Activated T-cell treated with anti-CD3 and anti-CD28 coated beads, Interleukin-2, amount 50 U/mL, for 72 hours (primary cell): ENCODE measurements at places on chromosomes 1 and 21. TPM values are rescaled to one million over a fixed set of nuclear protein-coding genes. Genes with fewer than 3 reads are reported as not detected.

SLAMF6 gene
- total RNA-seq: 41.6 TPM

CXADR gene
- 0.23 TPM for total RNA-seq

GRCh38 chr1:29266912-29267311 is 30.6 kb downstream of the PTPRU start:
- no peak for DNase-seq

- DNase-seq: no peak
These were observed 155.1 kb downstream of the DYRK1A start for GRCh38 chr21:37521658-37522057.

PDC gene
- not detected for total RNA-seq

- DNase-seq: peak; percentile 32
These were observed 130.4 kb downstream of the HS2ST1 start for GRCh38 chr1:87044840-87045239.

GRCh38 chr1:247211339-247211738 is 39.5 kb upstream of the ZNF124 start:
- no peak for DNase-seq

DR1 gene
- 86.2 TPM for total RNA-seq

GRCh38 chr1:233251201-233251720 is 44.3 kb downstream of the PCNX2 start:
- no peak for DNase-seq

DNA sequence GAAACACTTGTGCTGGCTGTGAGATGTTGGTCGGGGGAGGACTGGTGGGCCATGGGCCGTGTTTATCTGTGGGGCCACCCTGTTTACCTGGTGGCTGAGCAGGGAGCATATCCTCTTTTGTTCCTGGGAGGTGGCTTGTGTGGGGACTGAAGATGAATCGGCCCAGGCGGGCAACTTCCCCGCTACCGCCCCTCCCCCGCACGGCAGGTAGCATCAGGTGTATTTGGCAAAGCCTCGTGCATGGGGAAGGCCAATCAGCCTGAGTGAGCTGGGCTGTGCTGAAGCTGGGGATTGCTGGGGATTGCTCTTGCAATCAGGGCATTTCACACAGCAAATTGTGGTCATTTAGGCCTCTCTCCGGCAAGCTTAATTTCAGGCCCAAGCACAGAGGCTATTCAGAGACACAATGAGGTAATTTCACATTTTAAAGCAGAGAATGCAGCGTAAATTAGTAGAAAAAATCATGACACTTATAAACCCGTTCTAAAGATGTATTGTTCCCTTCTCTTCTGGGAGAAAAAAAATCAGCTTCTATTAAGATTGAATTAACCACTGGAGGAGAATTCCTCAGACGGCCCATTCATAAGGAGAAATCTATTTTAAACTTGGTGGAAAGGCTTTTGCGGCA is 197.7 kb upstream of the POU3F1 start:
- no peak for DNase-seq

SYT2 gene
- not detected for total RNA-seq
